ENCODE measurements at places on chromosomes 7 and 10. TPM values are rescaled to one million over a fixed set of nuclear protein-coding genes. Genes with fewer than 3 reads are reported as not detected.

The ZNF365 gene
- total RNA-seq, result 136 TPM

The LIPK gene
- total RNA-seq, result not detected

The NFKB2 gene
- 11.3 TPM for total RNA-seq

The CTAGE4 gene
- 0.39 TPM for total RNA-seq

The THAP5 gene
- total RNA-seq, result 44.9 TPM

Data from dorsolateral prefrontal cortex (tissue), 122 donors.